ENCODE measurements at places on chromosomes 2 and 18.

- DNase-seq, result no peak
These were observed 98.4 kb upstream of the SEC11C start for GRCh38 chr18:59041296-59041695.

DNA sequence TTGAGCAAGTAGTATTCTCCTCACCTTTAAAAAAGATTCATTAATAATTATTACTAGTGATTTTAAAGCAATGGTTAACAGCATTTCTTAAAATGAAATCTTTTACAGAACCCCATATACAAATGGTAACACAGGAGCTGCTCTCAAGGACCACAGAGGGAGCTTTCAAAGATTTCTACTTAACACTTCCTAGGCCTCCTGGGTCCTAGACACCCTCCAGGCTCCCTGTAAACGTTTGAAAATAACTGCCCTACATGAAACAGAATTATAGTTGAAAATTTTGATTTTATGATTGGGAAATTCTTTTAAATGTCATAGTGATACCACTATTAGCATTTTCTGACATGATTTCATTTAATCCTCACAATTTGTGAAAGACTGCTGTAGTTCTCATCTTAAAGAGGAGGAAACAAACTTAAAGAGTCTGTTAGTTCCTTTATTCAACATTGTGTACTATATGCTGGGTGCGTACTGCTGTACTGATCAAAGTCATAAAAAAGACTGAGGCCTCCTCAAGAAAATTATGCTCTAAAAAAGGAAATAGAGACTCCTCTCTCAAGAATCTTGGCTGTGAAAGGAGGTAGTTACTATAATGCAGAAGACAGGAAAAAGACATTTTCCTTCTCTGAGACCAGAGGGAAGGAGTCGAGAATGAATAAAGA is 10.6 kb downstream of the CUL3 start:
- no peak for DNase-seq

- DNase-seq, result no peak
These were observed 42.4 kb upstream of the LIMS1 start for GRCh38 chr2:108491848-108492247.

- no peak for DNase-seq
These were observed 94.4 kb downstream of the FANCL start for GRCh38 chr2:58146707-58147106.

- DNase-seq, result no peak
These were observed 200.7 kb upstream of the TNP1 start for GRCh38 chr2:217060516-217060915.

GRCh38 chr2:206149330-206149729 is 9.9 kb downstream of the NDUFS1 start:
- no peak for DNase-seq

- DNase-seq, result no peak
These were observed 216.2 kb downstream of the SETBP1 start for GRCh38 chr18:44896846-44897245.

DNA sequence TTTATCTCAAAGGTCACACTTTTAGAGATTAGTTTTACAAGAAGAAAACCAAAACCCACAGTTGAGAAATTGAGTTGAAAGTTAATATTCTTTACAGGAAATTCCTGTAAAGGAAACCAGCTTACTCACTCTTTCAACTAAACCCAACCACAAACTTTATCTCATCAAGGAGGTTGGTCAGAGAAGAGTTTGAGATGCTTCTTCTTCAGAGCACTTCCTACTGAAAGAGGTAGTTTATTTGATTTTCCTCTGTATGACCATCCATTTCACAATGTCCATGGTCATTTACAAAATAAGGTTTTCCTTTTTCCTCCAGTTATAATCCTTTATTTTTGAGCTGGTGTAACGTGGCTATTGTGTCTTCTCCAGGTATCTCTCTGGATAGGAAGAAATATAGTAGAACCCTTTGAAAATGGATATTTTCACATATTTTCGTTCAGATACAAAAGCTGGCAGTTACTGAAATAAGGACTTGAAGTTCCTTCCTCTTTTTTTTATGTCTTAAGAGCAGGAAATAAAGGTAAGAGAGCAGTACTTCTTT is 4.5 kb upstream of the IL18RAP start:
- DNase-seq, result peak; percentile 57

GRCh38 chr2:44291281-44292248 is 16.3 kb downstream of the SLC3A1 start:
- peak; percentile 11 for DNase-seq

DNA sequence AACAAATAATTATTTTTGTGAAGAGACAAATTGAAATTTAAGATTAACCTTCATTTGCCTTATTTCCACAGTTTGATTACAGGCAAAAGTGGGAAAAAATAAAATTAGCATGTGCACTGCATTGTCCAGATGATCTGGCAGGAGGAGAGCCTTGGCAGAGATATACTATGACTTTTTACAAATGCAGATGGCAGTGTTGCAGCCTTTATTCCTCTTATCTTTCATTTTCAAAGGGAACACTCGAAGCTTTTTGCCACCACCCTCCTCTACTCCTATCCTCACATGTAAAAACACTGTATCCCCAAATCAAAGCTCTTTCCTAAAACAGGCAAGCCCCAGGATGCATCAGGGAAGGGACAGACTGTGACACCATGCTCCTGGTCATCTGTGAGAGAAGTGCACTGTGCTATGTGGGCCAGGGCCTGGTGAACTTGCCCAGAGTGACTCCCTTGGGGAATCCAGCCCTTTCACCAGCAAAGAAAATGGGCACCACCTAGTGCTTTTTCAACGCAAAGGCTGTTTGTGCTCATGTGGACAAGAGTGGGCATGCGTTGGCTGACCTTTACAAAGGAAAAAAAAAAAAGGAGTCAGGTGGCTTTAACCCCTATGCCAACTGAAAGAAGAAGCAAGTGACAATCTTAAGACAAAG is 74.7 kb upstream of the ETAA1 start:
- no peak for DNase-seq

DNA sequence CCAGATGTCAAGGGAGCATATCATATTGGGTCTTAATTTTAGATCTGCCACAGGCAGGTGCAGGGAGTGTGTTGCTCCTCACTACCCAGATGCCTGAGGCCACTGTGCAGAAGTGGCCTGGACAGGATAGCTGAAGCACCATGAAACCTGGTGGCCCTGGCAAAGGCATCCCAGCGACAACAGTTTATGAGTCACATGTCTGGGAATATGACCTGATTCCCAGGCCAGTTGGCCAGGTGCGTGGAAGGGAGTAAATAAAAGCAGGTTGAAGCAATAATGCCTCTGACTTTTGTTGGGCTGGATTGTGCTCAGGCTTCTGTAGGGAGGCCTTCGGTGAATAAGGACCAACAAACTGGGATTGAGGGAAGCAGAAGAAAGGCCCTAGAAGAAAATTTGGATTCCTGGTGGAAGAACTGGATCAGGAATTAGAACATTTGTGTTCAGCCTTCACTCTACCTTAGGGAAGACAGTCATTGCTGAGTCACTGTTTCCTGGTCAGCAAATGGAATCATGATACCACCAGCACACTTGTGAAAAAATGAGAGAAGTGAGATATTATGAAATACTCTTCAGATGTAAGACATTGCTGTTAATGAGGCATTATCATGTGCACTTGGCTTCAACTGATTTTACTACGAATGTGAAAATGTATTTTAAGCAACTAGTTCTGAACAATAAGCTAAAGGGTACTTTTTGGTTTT is 78.4 kb upstream of the ZNF516 start:
- no peak for DNase-seq

GRCh38 chr2:228657807-228658402 is 476.4 kb upstream of the SPHKAP start:
- no peak for DNase-seq

GRCh38 chr2:65869296-65869695 is 436.9 kb upstream of the SPRED2 start:
- DNase-seq, result no peak

All from CD4-positive, alpha-beta T cell treated with Interleukin-12 subunit alpha and Interleukin-12 subunit beta, for 1 hour (primary cell).